ENCODE measurements at places on chromosomes 1 and 21.
A peak's percentile ranks its signal among the peaks of the same experiment; 100 is the strongest.

DNA sequence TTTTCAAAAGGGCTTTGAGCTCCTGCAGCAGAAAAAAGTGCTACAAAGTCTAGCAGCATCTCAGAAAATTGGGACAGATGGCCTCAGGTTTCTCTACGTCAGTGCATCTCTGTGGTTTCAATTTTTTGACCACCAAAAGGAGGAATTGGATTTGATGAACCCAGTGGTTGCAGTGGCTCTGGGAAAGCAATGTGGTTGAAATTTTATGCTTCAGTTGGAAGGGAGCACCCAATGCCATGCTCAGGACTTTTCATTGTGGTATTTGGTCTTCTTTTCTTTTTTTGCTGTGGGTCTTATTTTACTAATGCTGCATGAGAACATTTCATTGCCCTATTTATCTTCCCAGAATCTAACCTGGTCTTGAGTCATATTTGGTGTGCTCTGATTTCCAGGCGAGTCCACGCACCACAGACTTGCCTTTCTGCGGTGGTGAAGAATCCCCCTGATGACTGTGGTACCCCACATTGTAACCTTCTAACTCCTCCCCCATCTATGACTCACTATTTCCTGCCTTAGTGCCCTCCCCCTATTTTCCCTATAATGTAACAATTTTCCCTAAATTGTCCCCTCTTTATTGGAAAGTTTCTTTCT, 56.7 kb downstream of the S1PR1 start:
- no peak for DNase-seq

DNA sequence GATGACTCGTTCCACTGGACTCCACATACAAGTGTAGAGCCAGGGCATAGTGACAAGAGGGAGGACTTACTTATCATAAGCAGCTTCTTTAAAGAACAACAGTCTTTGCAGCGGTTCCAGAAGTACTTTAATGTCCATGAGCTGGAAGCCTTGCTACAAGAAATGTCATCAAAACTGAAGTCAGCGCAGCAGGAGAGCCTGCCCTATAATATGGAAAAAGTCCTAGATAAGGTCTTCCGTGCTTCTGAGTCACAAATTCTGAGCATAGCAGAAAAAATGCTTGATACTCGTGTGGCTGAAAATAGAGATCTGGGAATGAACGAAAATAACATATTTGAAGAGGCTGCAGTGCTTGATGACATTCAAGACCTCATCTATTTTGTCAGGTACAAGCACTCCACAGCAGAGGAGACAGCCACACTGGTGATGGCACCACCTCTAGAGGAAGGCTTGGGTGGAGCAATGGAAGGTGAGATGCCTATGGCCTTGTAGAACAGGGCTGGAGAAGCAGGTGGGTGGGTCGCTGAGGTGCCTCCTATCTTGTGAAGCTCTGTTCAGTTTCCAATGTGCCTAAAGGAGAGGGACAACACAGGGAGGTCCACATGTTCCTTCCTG, 12.1 kb downstream of the MIA3 start:
- no peak for DNase-seq

- no peak for DNase-seq
Observed at GRCh38 chr1:47991673-47992072, 5.5 kb downstream of the TRABD2B start.

DNA sequence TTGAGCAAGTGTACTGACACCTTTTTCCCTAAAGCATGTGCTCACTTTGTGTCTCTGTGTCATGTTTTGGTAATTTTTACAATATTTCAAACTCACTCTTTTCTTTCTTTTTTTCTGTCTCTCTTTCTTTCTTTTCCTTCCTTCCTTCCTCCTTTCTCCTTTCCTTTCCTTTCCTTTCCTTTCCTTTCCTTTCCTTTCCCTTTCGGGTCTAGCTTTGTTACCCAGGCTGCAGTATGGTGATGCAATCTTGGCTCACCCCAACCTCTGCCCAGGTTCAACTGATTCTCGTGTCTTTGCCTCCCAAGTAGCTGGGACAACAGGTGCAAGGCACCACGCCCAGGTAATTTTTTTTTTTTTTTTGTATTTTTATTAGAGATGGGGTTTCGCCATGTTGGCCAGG, 60.4 kb upstream of the TINAGL1 start:
- DNase-seq = no peak

GRCh38 chr1:176056312-176056711, 150.8 kb downstream of the COP1 start:
- DNase-seq = no peak

GRCh38 chr1:89088572-89088971, 23.6 kb upstream of the GBP1 start:
- DNase-seq = no peak

- DNase-seq = no peak
Observed at GRCh38 chr21:46191686-46192575, 7.7 kb upstream of the SPATC1L start.

GRCh38 chr1:219324171-219324570, 150.5 kb downstream of the LYPLAL1 start:
- DNase-seq = peak; percentile 22

- DNase-seq = no peak
Observed at GRCh38 chr21:25939396-25939761, 204.6 kb downstream of the GABPA start.

GRCh38 chr1:228804640-228805413, 69.5 kb downstream of the RHOU start:
- peak; percentile 51 for DNase-seq

GRCh38 chr1:212774584-212774983, 17.0 kb downstream of the NSL1 start:
- DNase-seq = no peak

GRCh38 chr1:83705091-83705490, 293.8 kb downstream of the TTLL7 start:
- no peak for DNase-seq

DNA sequence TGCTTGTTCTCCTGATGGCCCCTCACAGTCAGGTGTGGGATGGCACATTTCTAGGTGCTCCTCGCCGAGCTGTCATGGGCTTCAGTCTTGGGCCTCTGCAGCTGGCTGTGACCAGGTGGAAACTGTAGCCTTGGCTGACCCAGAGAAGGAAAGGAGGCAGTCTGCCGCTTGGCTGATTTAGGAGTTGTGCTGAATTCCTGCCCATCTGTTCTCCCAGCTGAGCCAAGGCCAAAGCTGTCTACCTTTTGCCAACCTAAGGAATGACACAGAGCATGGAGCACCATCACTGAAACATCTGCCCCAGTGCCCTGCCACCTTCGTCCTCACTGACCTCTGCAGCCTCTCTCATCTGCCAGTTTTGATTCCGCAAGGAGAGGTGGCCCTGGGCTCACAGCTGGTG, 27.9 kb downstream of the UTP25 start:
- no peak for DNase-seq

- DNase-seq = no peak
Observed at GRCh38 chr21:33789697-33790096, 125.9 kb downstream of the ATP5PO start.

- no peak for DNase-seq
Observed at GRCh38 chr1:205294175-205294917, 27.2 kb downstream of the NUAK2 start.

DNA sequence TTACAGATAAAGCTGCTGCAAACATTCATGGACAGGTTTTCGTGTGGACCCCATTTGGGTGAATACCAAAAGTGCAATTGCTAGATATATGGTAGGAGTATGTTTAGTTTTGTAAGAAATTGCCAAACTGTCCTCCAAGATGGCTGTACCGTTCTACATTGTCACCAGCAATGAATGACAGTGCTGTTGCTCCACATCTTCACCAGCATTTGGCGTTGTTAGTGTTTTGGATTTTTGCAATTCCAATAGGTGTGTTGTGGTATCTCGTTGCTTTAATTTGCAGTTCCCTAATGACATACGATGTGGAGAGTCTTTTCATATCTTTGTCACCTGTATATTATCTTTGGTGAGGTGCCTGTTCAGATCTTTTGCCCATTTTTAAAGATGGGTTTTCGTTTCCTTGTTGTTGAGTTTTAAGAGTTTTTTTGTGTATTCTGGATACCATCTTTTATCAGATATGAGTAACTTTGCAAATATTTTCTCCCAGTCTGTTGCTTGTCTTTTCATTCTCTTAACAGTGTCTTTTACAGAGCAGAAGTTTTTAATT, 12.1 kb downstream of the CATSPERE start:
- no peak for DNase-seq
